Left ventricle myocardium inferior (tissue), 1 donor: ENCODE measurements at places on chromosomes 7 and 10. TPM values are rescaled to one million over a fixed set of nuclear protein-coding genes. Genes with fewer than 3 reads are reported as not detected.

CACNB2 gene
- 38.1 TPM for total RNA-seq

NUTM2A gene
- total RNA-seq = 2.2 TPM

WDFY4 gene
- 1.5 TPM for total RNA-seq

BMPER gene
- total RNA-seq = 2.9 TPM

CALU gene
- 236 TPM for total RNA-seq

FAM237B gene
- total RNA-seq = not detected

PPP1R17 gene
- not detected for total RNA-seq

- DNase-seq = no peak
Observed at GRCh38 chr10:51783941-51784340, 84.5 kb upstream of the CSTF2T start.

- no peak for DNase-seq
Observed at GRCh38 chr7:128448751-128449302, 6.9 kb upstream of the HILPDA start.

- no peak for DNase-seq
Observed at GRCh38 chr10:124916098-124916584, 25.8 kb upstream of the ZRANB1 start.

GRCh38 chr10:31051703-31052102, 20.0 kb upstream of the ZNF438 start:
- DNase-seq = no peak

GRCh38 chr10:43308986-43309385, 42.1 kb upstream of the RASGEF1A start:
- no peak for DNase-seq

DNA sequence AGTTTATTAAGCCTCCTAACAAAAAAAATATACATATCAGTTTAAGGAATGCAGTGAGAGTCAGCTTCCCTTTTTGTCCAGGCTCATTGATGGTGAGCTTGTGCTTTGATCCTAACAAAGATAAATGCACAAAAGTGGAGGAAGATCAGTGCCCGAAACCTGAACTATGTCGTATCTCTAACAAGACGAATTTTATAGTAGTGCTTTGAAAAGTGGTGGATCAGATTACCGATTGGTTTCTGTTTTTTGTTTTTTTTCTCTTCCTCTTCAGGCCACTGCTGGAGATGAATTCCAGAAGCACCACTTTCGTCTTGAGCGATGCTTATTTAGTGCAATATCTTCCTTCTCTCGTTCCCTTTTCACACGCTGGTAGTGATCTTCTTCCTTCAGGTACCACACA, 72.8 kb downstream of the RHOBTB1 start:
- DNase-seq = no peak

- no peak for DNase-seq
Observed at GRCh38 chr10:3215153-3215775, 42.7 kb upstream of the PITRM1 start.

GRCh38 chr10:77398986-77399755, 238.4 kb downstream of the KCNMA1 start:
- DNase-seq = no peak

- DNase-seq = no peak
Observed at GRCh38 chr10:89563861-89564478, 28.6 kb upstream of the SLC16A12 start.

- DNase-seq = no peak
Observed at GRCh38 chr7:89666136-89666835, 488.0 kb upstream of the STEAP1 start.

DNA sequence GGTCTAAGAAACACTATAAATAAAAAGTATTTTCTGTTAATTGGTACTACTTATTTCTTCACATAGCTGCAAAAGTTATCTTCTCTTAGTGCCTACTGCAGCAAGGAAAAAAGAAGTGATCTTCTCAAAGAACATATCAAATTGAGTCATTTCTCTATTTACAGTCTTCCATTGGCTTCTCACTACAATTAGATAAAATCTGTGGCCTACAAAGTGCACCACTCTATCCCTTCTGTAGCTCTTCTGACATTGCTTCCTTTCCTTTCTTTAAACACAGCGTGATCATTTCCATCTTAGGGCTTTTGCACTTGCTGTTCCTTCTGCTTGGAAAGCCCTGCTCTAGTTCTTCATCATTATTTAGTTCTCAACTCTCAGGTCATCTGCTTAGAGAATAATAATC, 44.7 kb downstream of the MXI1 start:
- no peak for DNase-seq

GRCh38 chr7:66415659-66416265, 210.6 kb downstream of the TPST1 start:
- DNase-seq = no peak

DNA sequence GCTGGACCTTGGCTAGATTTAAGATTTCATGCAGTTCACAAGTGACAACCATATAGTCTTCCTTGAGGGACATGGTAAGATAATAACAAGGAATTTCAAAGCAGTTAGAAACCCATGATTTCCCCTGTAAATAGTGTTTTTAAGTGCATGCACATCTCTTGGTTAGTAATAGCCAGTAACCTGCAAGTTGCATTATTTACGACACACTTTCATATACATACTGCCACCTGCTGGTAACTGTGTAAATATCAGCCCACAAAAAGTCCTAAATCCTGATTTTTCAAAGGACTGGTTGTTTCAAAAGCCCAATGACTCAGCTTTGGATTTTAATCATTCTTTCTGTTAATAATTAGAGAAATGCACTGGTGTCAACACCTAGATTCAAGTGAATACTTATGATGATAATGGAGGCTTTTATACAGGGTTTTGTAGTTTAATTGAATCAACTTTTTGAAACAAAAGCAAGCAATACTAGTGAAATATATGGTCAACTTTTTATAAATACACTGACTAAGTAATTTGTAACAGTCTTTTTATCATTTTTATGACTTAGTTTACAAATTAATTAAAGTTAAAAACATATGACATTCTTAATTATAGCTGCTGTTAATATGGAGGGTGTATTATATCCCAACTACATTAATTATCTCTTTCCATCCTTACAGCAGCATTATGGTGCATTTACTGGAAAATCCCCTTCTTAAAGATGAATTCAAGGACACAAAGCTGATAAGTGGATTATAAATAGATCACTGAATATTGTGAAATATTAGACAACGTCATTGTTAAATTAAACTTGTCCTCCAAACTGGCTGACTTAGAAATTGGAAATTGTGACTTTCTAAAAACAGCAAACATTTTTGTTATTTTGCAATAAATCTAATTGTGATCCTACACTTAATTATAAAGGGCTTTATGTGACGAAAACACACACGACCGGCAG, 367.7 kb upstream of the SEMA3D start:
- no peak for DNase-seq

DNA sequence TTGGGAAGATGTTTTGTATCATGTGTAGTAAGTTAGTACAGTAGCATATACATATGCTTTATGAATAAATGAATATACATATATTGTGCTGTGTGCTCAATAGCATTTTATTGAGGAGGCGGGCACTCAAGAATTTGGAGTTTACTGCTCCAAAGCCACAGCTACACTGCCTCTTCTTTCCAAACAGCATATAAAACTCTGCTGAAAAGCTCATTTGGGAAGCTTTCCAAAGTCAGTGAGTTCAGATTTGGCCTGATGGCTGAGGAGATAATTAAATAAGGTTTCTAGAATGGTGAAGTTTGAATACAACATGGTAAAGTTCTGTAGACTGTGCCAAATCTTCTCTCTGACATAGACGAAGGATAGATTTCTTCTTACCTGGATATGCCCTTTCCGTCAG, 29.8 kb downstream of the CDK1 start:
- no peak for DNase-seq

DNA sequence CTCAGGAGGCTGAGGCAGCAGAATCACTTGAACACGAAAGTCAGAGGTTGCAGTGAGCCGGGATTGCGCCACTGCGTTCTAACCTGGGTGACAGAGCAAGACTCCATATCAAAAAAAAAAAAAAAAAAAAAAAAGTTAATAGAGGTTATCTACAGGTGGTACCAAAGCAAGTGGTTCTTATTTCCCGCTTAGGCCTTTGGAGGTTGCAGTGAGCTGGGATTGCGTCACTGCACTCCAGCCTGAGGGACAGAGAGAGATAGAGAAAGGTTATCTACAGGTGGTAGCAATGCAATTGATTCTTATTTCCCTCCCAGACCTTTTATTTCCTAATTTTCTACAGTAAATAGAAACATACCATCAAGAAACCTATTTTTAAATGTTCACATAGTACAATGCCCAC, 98.2 kb downstream of the DLG5 start:
- no peak for DNase-seq

GRCh38 chr10:33015761-33016547, 57.9 kb upstream of the ITGB1 start:
- no peak for DNase-seq

DNA sequence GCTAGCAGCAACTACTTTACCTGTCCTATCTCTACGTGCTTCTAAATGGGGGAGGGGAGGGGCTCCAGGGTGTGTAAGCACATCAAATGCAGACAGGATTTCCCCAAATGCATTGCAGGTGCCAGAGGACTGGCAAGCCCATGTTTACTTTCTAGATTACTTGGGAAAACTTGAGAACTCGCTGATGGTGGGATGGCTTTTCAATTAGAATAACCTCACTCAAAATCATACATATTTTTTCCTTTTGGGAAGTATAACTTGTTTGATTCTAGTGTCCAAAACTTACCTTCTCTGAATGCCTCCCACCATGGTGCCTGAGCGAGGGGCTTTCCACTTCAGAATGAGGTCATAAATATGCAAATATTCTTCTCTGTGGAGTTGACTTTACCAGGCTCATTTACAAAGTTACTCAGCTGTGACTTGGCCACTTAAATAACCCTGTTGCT, 191.3 kb upstream of the RHOBTB1 start:
- no peak for DNase-seq

DNA sequence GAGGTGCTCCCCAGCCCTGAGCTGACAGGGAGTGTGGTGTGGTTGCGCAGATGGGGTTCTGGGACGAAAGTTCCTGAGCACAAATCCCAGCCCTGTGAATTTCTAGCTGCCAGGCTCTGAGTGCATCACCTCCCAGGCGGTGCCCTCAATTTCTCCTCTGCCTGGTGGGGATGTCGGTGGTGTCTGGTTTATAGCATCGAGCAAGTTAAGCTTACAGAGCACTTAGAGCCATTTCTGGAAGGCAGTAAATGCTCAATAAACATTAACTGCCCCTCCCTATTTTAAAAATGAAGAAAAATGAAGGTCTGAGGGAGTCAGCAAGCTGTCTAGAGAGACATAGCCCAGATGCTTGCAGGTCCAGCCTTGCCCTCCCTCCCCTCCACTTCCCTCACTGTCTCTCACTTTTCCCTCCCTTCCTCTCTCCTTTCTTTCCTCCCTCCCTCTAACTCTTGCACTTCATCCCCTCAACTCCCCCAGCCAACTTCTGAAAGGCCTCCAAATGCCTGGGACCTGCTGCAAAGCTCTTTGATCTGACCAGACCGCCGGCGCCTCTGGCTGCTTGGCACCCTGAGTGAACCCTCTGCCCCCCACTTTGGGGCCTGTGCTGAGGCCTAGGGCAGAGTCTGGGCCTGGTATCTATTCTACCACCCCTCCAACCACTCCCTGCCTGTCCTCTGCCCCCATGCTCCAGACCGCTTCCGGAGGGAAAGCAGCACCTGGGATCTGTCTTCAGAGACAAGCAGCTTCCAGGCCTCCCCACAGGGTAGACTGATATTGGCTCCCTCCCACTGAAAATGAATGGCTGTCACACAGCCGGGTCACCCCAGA, 438.3 kb downstream of the RPS24 start:
- DNase-seq = no peak

- no peak for DNase-seq
Observed at GRCh38 chr10:108069096-108069495, 904.6 kb upstream of the SORCS1 start.
